CD4-positive, alpha-beta T cell treated with Interleukin-1 beta for 1 hour (primary cell): ENCODE measurements at places on chromosomes 7 and 10.

DNA sequence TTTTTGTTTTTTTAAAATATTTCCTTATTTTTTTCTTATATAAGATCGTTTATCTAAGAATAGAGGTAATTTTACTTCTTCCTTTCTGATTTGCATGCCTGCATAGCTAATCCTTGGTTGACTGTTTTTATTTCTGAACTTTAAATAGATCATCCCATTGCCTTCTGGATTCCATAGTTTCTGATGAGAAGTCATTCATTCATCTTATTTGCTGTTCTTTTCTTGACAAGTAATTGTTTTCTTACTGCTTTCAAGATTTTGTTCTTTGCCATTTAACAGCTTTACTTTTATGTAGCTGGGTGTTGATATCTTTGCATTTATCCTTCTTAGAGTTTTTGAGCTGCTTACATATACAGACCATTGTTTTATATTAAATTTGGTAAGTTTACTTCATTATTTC, 437.9 kb downstream of the SDK1 start:
- DNase-seq: no peak

- no peak for DNase-seq
These were observed 14.7 kb downstream of the CALCR start for GRCh38 chr7:93559639-93560491.

- DNase-seq: no peak
These were observed 5.9 kb downstream of the ZNF488 start for GRCh38 chr10:47378183-47378510.

DNA sequence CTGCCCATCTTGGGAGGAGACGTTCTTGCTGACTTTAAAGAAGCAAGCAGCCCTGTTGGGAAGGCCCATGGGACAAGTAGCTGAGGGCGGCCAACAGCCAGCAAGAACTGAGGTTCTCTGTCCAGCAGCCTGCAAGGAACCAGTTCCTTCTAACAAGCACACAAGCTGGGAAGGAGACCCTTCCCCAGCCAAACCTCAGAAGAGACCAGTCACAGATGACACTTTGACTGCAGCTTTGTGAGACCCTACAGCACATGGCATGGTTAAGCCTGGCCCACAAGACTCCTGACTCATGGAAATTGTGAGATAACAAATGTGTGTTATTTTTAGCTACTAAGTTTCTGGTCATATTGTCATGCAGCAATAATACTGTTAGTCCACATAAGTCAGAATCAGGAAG, 99.9 kb downstream of the PRLHR start:
- no peak for DNase-seq

GRCh38 chr10:50316174-50316573, 64.9 kb upstream of the ASAH2 start:
- no peak for DNase-seq

DNA sequence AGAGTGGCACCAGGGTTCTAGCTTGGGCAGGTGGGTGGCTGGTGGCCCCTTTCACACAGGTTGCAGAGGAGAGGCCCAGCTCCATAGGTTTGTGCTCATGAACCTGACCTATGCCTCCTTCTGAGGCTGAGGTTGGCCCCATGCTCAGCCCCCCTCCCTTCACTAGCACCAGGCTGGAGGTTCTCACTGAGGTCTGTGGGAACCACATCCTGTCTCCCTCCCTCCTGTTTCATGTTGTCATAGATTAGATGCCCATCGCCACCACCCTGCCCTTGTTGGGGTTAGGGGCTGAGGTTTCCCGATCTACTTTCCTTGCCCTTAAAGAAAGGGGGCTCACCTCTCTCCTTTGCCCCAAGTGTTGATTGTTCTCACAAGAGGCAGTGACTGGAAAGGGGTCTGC, 14.7 kb downstream of the NEUROG3 start:
- no peak for DNase-seq

GRCh38 chr7:3439333-3440030, 138.4 kb downstream of the SDK1 start:
- DNase-seq: no peak

- no peak for DNase-seq
These were observed 90.9 kb downstream of the AOAH start for GRCh38 chr7:36633377-36633776.

DNA sequence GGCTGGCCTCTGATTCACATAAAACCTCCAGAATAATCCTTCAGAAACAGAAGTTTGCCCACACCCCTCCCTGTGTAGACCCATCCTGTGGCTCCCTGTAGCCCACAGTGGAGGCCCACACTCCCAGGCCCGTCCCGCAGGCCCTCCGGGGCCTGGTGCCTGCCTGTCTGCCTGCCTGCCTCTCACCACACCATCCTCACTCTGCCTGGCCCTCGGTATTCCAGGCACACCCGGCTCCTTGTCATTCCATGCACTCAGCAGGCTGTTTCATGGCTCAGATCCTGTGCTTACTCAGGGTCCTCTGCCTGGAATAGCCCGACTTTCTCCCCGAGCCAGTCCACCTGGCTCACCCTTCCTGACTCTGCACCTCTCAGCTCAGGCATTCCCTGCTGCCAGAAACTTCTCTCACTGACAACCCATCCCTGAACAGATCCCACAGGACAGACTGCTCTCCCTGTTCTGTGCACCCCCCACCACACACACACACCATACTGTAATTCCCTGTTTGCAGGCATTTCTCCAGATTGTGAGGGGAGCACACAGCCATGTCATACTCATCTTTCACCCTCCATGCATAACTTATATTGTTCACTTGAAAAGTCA, 498.0 kb upstream of the ZMIZ1 start:
- no peak for DNase-seq

- DNase-seq: peak; percentile 32
These were observed 24.4 kb upstream of the C10orf67 start for GRCh38 chr10:23368816-23369640.

- DNase-seq: no peak
These were observed 46.5 kb downstream of the LHPP start for GRCh38 chr10:124508070-124508667.

DNA sequence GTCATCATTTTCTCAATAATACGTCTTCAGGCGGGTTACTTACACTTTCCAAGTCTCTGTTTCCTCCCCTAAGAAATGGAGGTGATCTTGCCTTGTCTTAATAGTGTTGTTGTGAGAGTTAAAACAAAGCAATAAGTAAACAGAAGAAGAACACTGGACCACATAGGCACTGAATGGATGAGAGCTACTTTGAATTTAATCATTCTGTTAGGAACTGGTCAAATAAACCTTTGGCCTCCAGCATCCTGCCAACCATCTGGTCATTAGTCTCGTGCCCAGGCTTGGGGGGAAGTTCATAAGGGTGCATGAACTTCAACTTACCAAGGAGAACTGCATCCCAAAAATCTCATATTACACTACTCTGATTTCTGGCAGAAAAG, 109.4 kb upstream of the C7orf33 start:
- DNase-seq: no peak

GRCh38 chr10:13592306-13592705, 5.5 kb downstream of the PRPF18 start:
- DNase-seq: no peak

GRCh38 chr10:58508316-58508715, 4.4 kb upstream of the BICC1 start:
- DNase-seq: no peak

DNA sequence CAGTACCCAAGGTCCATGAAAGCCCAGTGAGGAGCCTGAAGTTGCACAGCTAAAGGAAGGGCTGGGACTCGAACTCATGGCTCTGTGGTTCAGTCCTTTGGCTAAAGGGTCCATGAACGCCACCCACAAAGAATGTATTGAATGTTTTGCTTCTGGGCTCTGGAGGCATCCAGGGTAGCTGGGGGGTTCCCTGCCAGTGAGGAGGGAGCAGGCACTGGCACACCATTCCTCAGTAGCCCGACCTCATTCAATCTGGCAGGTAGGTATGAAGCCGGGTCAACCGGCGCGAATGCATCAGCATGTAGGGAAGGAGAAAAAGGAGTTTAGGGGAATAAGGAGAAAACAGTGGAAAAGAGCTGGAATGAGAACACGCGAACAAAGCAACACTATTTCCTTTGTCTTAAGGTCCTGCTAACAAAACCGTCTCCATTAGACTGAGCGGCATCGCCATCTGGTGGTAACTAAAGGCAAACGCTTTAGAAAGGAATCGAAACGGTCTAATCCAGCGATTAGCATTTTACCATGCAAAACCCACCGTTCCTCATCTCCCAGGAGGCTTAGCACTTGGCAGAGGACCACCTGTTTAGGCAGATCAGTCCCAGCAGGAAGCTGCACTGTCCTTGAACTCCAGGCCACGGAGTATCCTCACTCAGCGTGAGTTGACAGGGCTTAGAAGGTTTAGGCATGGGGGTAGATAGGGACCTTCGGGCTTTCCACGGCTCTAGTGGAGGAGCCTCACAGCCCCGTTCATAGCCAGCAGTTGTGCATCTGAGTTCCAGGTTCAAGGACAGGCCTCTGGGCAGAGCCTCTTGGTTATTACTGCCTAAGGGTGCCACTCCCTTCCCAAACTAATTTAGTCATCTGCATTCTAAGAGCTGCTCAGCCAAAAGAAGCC, 122.8 kb downstream of the UBE2H start:
- DNase-seq: peak; percentile 60

DNA sequence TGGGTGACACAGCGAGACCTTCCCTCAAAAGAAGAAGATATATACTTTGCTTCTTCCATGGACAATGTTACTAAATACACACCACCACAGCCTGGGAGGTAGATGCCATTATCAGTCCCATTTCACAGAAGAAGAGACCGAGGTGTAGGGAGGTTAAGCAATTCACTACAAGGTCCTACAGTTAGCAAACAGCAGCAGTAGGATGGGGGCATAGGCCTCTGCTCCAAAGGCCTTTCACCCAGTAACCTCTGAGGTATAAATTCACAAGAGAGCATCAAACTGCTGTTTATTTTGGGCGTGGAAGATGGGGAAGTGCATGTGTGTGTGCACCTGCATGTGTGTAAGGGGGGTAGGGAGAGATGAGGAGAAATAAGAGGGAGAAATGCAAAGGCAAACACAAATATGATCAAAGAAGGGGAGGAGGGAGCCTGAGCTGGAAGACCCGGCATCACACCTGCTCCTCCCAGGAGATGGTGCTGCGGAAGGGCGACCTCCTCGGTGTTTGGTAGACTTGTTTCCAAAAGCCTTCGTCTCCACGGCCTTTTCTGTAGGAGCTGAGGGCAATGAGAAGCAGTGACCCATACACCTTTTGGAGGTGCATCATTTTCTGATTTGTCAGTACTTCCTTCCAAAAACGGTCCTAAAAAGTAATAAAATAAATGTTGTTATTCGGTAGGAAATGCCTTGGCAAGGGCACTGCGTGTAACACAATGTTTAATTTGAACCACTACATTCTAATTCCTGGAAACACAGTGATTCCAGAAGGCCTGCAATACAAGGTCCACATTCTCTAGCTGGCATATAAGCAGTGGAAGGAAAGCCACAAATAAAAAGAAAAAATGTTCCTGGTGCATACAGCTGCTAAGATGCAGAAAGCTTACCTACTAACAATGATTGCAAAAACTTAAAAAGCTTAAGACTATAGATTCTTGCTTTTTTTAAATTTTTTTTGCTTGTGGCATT, 25.9 kb upstream of the ACSL5 start:
- no peak for DNase-seq

DNA sequence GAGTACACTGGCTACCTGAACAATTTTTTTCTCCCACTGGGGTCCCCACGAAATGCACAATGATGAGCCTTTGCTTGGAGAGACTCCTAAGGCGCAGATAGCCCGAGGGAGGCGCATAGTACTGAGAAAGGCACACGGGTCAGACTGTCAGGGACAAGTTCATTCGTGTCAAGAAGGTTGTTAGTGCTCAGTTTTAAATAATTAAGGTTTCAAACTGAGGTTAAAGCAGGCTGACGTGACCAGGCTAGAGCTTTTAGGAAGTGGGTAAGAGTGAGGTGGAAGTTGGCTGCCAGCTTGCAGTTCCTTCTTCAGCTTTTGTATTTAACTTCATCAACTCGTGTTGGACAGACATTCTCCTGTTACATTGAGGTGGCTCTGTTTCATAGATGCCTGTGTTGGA, 31.6 kb downstream of the RBM33 start:
- no peak for DNase-seq

- DNase-seq: peak; percentile 73
These were observed 12.4 kb downstream of the CALY start for GRCh38 chr10:133324198-133324792.

DNA sequence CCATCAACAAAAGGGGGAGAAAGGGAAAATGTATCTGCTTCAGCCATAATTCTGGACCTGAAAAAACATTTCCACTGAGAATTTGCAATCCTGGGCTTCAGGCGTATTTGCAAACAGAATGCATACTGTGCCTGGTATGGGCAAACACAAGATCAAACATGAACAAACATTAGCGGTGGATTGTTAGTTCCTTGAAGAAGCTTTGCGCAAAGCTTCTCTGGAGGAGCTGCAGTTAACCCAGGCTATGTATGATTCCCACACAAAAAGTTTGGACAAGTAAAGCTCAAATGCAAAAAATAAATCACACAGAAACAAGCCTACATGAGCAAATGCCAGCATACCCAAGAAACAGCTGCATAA, 20.4 kb upstream of the HILPDA start:
- DNase-seq: no peak

- peak; percentile 46 for DNase-seq
These were observed 700 bp downstream of the MTPN start for GRCh38 chr7:135976312-135977006.
